ENCODE measurements at places on chromosomes 13 and 19.

DNA sequence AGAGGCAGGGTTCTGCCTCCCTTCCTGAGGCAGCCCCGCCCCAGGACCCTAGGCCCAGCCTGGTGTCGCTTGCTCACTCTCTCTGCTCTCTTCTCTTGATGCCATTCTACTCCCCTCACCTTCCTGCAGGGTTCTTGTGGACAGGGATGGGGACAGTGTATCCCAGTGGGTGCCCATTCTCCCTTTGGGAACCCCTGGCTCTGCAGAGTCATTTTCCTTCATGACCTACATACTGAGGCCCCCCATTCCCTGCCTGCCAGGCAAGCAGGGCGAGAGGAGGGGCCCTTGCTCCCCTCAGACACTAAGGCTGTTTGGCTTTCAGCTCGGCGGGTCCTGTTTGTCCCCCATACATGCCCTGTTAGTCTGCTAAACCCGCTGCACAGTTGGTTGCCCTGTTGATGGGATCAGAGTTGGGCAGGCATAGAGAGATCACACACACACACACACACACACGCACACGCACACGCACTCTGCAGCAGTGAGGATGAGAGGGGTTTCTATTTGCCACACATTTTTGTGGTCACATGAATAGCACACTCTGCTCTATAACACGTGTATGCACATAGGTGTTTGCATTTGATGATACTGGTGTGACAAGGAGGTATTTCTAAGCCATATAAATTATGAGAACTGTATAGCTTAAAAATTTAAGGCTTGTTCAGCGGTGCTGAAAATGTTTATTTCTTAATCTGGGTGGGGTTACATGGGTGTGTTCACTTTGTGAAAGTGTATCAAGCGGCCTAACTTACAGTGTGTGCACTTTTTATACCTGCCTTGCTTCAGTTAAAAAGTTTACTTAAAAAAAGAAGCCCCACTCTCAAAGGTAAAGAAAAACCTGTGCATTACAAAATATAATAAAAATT lies 20.3 kb downstream of the NFIX start:
- no peak for DNase-seq

DNA sequence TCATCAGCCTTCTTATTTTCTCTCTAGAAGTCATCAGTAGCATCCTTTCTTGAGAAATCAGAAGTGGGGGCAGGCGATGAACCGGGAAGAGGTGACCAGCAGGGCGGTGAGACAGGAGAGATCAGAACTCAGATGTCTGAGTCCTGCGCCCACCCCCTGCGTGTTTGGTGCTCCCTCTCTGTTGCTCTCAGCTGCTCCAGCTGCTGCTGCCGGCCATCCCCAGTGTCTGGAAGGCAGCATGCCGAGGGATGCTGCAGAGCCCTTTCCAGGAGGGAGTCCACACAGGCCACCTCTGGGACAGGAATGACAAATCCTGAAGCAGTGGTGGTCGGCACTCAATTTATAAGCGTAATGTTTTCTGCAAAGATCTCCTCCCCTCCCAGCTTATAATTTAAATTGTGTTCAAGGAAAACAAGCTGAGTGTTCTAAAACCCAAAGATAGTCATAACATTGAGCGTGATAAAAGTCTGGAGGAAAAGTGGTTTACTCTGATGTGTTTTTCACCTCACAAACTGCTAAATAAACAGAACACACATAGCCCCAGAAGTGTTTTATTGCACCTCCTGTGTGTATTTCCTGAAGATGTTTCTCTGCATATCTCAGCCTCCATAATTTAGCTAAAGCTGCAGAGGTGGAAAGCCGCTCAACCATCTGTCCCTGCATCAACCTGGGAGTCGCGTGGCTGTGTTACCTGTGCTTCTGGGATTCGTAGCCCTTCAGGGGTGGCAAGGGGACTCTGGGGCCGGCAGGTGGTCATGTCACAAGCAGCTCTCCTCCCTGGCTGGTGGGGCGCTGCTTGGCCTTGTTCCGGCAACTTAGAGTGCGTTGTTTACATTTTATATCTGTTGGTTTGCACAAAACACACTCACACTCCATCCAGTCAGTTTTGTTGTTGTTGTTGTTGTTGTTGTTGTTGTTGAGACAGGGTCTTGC lies 191.2 kb downstream of the USP12 start:
- no peak for DNase-seq

DNA sequence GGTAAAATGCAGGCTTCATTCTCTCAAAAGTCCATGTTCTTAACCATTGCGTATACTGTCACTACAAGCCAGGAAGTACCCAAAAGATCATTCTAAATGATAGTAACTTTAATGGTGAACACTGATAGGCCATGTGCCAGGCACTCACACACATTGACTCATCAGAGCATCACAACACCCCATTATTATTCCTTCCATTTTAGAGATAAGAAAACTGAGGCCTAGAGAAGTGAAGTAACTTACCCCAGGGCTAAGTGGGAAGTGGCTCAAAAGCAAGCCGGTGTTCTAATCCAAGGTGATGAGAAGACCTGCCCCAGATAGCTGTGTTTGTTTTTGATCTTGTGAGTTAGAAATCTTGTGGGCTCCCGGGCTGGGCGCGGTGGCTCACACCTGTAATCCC lies 1.4 kb upstream of the PHLDB3 start:
- DNase-seq, result no peak

GRCh38 chr19:50536662-50537305 lies 23.1 kb upstream of the ASPDH start:
- no peak for DNase-seq

GRCh38 chr13:113670541-113670940 lies 3.5 kb downstream of the GRK1 start:
- DNase-seq, result no peak

Data from GDM1 (cell line).